ENCODE measurements at places on chromosomes 16 and 17.

DNA sequence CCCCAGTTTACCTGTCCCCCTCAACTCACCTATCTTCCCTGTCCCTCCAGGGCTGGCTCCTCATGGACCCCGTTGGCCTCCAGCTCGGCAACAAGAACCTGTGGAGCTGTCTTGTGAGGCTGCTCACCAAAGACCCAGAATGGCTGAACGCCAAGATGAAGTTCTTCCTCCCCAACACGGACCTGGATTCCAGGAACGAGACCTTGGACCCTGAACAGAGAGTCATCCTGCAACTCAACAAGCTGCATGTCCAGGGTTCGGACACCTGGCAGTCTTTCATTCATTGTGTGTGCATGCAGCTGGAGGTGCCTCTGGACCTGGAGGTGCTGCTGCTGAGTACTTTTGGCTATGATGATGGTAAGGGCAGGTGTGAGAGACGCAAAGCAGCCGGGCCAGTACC lies 31.3 kb downstream of the NLRC5 start:
- no peak for DNase-seq

DNA sequence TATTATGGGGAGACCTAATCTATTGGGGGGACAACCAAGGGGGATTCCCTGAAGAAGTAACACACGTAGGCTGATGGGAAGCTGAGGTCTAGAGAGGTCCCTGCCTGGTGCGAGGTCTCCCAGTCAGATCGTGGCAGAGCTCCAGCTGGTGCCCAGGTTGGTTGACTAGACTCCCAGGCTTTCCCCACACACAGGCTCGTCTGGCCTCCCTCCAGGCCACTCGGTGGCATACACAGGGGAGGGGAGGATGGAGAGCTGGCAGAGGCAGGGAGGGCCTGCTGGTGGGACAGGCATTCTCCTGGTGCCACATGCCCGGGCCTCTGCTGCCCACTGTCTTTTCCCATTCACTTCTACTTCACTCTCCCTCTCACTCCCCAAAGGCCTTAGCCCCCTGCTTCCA lies 8.5 kb upstream of the SOCS3 start:
- DNase-seq = no peak

- no peak for DNase-seq
These were observed 949 bp upstream of the GSPT1 start for GRCh38 chr16:11916524-11917285.

- no peak for DNase-seq
These were observed 1.4 kb upstream of the UNK start for GRCh38 chr17:75783069-75783783.

- DNase-seq = no peak
These were observed 154.7 kb downstream of the C16orf78 start for GRCh38 chr16:49528060-49528865.

DNA sequence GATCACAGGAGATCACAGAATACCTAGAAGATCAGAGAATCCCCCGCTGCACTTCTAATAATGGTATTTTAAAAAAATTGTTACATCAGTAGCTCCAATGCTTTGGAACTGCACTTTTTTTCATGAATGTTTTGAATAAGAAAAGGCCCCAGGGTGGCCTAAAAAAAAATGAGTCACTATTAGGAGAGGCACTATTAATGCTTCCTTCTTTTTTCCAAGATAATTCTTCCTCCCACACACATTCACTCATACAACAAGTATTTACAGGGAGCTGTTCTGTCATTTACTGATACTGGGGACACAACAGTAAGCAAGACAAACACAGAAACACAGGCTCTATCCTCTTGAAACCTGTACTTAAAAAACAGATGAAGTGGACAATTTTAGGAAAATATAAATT lies 675 bp upstream of the PDZD9 start:
- no peak for DNase-seq

DNA sequence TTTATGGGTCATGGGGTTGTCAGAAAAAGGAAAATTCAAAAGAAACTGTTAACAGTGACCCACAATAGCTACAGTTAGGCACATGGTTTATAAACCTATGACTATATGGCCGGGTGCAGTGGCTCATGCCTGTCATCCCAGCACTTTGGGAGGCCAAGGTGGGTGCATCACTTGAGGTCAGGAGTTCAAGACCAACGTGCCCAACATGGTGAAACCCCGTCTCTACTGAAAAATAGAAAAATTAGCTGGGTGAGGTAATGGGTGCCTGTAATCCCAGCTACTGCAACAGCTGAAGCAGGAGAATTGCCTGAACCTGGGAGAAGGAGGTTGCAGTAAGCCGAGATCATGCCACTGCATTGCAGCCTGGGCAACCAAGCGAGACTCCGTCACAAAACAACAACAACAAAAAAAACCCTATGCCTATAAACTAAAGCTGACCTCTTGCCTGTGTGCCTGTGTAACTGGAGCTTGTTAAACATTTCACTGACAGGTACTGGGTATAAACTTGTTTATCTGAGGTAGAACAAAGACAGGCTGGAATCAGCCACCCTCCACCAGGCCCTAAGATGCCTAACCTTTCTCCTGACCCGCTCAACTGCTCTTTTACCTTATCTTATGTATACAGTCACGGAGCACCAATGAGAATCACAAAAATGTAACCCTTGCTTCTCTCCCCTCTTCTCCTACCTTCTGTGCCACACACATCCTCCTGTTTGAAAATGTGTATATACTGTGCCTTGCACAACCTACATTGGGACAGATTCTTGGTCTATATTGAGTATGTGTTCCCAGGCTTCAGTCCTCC lies 62.9 kb upstream of the ATF7IP2 start:
- DNase-seq = no peak

GRCh38 chr16:61617219-61617783 lies 418.9 kb downstream of the CDH8 start:
- DNase-seq = no peak

DNA sequence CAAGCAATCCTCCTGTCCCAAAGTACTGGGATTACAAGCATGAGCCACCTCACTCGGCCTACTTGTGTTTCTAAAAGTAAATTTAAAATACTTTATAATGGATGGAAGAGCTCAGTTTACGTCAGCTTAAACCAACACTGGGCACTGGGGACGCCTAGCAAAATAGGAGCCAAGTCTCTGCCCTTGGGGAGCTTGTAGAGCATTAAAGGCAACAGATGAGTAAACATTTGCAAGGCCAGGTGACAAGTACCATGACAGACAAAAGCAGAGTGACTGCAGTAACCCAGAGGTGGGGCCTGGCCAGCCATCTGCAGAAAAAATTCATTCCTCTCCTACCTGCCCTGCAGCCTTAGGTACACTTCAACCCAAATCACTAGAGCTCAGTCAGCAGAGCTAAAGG lies 12.1 kb upstream of the NLK start:
- DNase-seq = no peak

DNA sequence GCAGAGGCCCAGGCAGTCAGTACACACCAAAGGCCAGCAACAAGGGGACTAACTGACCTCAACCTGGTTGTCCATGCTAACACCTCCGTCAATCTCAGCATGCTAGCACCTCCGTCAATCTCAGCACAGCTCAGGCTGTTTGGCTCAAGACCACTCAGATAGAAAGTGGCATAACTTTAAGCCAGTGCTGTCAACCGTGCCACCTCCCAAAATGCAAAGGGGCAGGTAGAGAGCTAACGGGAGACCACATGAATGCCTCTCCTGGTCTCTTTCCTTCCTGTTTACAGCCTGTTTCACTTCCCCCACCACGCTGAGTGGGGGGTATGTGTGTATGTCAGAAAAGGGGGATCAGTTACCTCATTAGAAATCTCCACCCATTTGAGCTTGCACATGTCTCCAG lies 3.3 kb downstream of the UBTF start:
- no peak for DNase-seq

DNA sequence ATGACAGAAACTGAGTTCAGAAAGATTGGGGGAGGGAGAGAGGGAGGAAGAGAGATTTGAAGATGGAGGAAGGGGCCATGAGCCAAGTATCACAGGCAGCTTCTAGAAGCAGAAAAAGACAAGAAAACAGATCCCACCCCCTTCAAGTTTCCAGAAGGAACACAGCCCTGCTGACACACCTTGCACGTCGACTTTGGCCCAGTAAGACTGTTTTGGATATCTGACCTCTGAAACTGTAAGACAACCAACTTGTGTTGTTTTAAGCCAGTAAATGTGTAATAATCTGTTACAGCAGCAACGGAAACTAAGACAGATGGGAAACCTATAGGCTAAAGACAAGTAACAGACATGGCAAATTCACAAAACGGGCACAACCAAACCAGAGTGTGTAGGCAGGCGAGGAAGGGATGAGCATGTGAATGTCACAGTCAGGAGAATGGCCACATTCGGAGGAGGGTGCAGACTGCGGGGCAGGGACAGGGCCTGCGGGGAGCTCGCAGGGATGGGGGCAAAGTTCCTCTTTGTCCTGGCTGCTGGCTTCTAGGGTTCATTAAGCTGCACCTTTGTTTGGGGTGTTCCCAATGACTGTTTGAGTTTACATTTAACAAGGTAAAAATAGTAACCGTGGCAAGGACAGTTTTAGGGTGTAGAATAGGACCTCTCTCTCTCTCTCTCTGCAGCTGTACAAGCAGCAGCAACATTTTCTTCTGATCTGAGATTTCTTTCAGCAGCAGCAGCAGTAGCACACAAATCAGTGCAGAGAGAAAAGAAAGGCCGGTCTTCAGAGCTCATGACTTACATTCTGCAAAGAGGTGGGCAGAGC lies 18.3 kb upstream of the ATP2C2 start:
- DNase-seq = no peak

DNA sequence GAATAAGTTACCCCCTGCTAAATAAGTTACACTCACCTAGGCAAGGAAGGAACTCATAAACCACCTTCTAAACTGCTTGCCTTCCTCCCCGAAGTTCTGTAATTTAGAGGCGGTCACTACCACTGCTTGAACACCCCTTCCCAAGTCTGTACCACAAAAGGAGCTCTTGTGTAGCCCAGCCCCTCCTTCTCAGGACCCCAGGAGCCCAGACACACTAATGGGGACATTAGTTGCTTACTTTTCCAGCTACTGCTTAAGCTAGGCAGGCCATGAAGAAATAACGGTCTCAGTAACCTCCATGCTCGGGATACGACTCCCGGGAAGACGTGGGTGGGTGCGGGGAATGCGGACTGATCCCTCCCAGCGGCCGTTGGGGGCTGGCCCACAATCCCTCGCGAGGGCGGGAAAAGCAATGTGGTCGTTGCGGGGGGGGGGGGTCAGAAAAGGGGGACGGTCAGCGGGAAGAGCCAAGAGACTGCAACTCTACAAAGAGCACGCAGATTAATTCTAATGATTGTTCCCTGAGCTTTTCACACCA lies at the start of gene TEX14:
TEX14 (minus strand) TSS at position 345 of the 538 bp plus-strand sequence. CDS start 40,044 bp downstream, outside the sequence.
- no peak for DNase-seq

GRCh38 chr16:14303639-14304394 lies 232.7 kb downstream of the MRTFB start:
- no peak for DNase-seq

GRCh38 chr16:78407191-78407590 lies 307.7 kb downstream of the WWOX start:
- no peak for DNase-seq

GRCh38 chr16:22266546-22266945 lies 30.7 kb upstream of the POLR3E start:
- no peak for DNase-seq

GRCh38 chr16:58882292-58882691 lies 148.2 kb upstream of the GOT2 start:
- no peak for DNase-seq

DNA sequence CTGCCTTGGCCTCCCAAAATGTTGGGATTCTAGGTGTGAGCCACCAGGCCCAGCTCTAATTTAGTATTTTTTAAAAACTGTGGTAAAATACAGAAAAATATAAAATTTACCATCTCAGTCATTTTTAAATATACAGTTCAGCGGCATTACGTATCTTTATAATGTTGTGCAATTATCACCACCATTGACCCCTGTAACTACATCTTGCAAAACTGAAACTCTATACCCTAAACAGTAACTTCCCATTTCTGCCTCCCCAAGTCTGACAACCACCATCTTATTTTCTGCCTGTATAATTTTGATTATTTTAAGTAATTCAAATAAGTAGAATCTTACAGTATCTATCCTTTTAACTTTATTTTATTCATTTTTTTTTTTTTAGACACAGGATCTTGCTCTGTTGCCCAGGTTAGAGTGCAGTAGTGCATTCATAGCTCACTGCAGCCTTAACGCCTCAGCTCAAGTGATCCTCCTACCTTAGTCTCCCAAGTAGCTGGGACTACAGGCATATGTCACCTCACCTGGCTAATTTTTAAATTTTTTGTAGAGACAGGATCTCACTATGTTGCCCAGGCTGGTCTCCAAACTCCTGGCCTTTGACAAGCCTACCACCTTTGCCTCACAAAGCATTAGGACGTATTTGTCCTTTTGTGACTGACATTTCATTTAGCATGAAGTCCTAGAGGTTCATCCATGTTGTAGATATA lies 10.9 kb upstream of the GGA2 start:
- no peak for DNase-seq

- DNase-seq = no peak
These were observed 11.8 kb upstream of the PEMT start for GRCh38 chr17:17603178-17603894.

- DNase-seq = no peak
These were observed 197.7 kb upstream of the CIBAR2 start for GRCh38 chr16:85309656-85310587.

DNA sequence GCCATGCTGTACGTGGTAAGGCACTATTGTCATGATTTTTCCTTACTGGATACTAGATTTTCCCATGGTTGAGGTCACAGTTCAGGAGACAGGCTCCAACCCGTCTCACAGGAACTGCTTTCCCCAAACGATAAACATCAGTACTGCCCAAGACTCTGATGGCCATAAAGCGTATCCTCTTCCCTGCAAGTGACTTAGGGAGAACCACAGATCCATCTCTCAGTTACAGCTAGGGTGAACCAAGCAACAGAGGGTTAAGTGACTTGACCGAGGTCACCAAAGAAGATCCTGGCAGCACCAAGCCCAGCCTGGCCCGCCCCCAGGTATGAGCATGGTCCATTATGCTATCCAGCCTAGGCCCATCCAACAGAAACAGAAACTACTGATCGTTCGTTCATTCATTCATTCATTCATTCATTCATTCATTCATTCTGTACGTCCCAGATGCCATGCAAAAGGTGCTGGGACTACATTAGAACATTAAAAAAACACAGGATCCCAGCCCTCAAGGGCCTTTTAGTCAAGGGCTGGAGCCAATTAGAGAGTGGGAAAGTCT lies 31.0 kb downstream of the MYH11 start:
- DNase-seq = no peak

- no peak for DNase-seq
These were observed 13.2 kb downstream of the LSM12 start for GRCh38 chr17:44053125-44053872.

- no peak for DNase-seq
These were observed 2.9 kb downstream of the ATP6V0C start for GRCh38 chr16:2516391-2517240.

All from central memory CD8-positive, alpha-beta T cell (primary cell).